ENCODE measurements at places on chromosomes 11 and 22.

DNA sequence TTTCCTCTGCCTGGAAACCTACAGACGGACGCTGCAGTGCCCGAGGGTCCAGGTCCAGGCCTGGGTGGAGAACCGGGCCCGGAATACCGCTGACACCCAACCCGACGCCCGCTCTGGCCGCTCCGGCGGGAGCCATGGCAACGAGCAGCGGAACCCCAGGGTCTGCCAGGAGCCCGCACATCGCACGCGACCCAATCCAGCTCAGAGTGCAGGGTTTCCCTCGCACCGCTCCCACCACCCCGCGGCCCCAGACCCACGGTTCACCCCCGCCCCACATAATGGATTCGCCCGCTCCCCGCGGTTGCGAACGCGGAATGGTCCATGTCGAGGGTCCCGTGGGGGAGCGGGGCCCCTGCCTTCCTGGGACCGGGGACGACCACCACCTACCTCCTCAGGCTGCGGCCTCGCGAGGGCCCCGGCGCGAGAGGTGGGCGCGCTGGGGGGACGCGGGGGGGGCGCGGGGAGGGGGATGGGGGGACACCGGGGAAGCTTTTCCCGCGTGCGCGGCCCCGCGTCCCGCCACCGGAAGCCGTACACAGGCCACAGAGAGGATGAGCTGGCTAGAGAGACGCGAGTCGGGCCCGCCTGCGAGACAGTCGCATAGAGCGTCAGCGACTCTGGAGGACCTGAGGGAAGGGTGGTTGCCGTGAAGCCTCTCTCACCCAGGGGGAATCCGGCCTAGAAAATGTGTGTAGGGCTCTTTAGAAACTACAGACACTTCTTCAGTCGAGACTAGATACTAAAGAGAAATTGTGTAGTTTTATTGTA lies at the start of gene SSRP1:
TSS of gene SSRP1 (minus strand) at position 550 of the 768 bp plus-strand sequence. CDS start 771 bp downstream, outside the sequence.
- DNase-seq: peak; percentile 75

DNA sequence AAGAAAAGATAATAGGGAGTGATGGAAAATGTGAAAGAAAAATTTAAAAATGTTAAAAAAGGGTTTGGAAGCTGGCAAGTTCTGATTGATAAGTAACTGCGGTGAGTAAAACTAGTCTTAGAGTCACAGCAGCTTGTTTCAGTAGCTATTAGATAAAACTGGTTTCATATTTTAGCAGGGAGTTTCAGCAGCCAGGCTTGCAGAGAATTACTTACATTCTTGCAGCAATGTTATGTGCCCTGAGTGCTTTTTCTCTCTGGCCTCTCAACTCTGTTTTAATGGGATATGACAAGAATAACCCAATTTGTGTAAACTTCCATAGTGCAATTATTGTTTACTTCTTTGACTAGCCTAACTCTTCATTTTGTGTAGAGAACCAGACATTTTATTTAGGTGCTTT lies 33.6 kb downstream of the PPME1 start:
- DNase-seq: no peak

- no peak for DNase-seq
Observed at GRCh38 chr22:21951931-21952465, 650 bp downstream of the PPM1F start.

DNA sequence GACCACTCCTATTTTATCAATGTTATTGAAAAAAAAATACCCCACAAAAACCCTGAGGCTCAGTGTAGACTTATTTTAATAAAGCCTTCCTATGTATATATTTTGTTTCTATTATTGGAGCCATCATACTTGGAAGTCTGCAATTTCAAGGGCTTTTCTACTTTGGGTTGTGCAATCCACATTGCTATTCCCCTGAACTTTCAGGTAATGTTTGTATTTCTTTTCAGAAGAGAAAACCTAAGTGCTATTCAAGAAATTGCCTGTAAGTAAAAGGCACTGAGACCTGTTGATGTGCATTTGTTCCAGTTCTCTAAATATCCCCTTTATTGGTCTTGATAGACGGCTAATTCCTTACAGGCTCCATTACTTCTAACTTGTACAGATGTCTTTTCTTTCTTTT lies 280.7 kb upstream of the RAG2 start:
- no peak for DNase-seq

GRCh38 chr11:112248201-112248600 lies 12.5 kb downstream of the PLET1 start:
- no peak for DNase-seq

GRCh38 chr22:33747029-33747428 lies 173.2 kb downstream of the LARGE1 start:
- no peak for DNase-seq

GRCh38 chr11:118918128-118918685 lies 7.5 kb downstream of the BCL9L start:
- no peak for DNase-seq

GRCh38 chr11:36214480-36214879 lies 74.7 kb downstream of the COMMD9 start:
- DNase-seq: no peak

- DNase-seq: no peak
Observed at GRCh38 chr11:66904055-66904454, 47.2 kb downstream of the LRFN4 start.

DNA sequence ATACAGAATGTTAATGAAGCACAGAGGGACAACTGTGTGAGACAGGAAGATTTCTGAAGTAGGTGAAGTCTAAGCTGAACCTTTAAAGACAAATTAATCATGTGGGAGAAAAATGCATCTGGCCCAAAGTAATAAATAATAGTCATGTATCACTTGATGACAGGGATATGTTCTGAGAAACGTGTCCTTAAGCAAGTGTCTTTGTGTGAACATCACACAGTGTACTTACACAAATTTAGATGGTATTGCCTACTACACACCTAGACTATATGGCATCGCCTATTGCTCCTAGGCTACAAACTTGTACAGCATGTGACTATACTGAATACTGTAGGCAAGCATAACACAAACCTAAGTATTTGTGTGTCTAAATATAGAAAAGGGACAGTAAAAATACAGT lies 112.6 kb downstream of the APOL5 start:
- DNase-seq: no peak

DNA sequence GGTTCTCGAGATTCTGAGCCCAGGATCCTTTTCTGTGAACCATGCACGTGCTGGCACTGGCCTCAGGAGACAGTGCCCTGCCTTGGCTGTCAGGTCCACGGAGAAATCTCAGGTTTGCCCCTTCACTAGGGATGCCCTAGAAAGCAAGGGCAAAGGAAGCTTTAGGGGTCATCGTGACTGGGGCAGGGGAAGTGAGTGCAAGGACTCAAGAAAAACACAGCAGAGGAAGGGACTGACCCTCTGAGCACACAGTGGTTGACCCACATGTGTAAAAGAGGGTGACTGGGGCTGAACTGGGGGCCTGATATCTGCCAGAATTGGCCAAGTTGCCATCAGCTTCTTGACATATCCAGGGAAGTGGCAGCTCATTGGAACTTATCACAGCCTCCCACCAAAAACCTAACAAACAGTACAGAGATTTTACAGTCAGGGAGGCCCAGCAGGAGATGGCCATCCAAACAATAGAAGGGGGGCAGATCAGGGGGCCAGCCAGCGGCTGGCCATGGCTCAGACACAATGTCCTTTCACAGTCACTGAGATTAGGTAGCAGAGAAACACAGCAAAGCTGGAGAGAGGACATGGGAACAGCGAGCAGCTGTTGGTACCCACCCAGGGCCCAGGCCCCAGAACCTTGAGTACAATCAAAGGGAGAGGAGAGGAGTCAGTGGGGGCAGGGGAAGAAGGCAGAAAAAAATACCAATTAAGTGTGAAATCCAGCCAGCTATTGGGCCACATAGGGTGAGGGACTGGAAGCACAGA lies 4.4 kb downstream of the TMEM121B start:
- no peak for DNase-seq

- DNase-seq: no peak
Observed at GRCh38 chr11:112928136-112928535, 33.1 kb upstream of the NCAM1 start.

DNA sequence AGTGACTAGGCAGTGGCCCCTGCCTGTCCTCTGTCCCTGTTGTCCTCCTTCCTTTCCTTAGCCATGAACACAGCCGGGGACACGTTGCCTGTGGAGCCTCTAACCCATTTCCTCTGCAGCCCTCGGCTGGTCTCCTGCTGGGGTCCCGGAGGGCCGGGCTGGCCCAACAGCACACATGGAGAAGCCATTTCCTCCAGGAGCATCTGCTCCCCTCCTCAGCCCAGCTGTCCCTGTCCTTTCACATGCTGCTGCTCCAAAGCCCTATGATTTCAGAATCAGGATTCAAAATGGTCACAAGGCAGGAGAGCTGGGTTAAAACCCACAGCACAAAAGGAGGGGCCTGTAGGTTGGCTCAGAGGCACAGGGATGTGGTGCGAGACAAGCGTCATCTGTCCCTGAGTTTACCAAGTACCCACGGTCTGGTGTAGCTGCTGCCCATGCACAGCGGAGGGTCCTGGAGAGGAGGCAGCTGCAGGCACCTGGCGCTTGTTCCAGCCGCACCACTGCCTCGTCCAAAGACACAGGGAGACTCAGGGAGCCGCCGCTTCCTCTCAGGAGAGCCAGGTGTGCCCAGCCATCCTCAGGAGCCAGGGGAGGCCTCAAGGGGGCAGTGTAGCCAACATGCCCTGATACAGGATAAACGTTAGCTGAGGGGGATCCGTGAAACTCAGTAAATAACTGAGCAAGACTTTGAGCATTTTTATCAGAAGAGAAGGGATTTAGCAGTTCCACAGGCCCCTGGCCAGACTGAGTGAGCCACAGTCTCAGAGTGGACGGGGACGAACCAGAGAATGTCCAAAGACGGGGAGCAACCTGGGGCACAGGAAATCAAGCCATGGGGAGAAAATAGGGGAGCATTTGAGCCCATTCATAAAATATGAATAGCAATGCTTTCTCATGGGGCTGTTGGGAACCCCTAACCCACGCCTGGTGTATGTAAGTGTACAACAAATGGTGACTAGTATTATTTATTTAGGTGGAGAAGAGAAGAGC lies 3.9 kb upstream of the VSIG10L2 start:
- peak; percentile 27 for DNase-seq

DNA sequence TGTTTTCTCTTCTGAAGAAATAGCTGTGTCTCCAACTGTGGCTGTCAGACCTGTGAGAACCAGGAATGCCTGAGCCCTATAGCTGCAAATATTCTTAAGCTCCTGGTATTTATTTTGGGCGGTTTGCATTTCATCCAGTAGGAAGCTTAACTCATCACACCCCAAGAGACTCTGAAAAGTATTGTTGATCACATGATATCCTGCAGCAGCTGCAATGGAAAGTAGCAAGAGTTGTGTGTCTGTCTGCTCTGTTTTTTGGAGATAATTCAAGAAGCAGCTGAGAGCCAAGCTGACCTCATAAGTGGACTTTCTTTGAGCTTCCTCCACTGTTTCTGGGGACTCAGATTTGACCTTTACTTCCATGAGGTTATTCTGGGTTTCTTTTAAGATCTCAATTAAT lies 36.4 kb upstream of the MRPL17 start:
- no peak for DNase-seq

DNA sequence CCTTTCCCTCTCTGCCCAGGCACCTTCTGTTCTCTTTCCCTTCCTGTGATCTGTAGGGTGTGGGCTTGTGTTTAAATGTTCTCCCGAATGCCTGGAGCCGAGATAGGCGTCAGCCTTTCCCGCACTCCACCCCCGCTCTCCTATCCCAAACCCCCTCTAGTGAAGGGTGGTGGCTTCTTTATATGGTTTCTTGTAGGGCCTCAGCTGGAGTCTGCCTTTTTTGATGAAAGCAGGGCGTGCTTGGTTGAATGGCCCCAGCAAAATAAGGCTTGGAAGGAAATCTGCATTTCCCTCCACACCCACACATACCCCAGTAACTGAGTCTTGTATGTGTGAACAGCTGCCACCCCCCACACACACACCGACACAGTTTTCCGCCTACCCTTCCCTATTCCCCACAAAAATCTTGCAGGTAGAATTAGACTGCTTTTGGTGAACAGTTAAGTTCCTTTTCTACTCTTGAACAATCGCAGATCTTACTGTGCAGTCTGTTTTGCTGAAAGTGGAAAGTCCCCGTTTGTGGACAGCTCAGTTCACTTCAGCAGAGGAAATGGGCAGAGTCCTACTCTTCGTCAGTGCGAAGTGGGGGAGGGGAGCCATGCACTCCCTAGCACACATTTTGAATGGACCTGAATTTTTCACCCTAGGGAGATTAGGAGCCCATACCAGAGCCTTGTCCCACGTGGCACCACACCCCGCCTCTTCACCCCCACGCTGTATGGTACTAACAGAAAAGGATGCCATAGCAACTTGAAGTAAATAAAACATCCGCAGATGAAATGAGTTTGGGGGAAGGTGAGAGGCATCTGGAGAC lies 25.5 kb upstream of the GRK2 start:
- DNase-seq: peak; percentile 58

DNA sequence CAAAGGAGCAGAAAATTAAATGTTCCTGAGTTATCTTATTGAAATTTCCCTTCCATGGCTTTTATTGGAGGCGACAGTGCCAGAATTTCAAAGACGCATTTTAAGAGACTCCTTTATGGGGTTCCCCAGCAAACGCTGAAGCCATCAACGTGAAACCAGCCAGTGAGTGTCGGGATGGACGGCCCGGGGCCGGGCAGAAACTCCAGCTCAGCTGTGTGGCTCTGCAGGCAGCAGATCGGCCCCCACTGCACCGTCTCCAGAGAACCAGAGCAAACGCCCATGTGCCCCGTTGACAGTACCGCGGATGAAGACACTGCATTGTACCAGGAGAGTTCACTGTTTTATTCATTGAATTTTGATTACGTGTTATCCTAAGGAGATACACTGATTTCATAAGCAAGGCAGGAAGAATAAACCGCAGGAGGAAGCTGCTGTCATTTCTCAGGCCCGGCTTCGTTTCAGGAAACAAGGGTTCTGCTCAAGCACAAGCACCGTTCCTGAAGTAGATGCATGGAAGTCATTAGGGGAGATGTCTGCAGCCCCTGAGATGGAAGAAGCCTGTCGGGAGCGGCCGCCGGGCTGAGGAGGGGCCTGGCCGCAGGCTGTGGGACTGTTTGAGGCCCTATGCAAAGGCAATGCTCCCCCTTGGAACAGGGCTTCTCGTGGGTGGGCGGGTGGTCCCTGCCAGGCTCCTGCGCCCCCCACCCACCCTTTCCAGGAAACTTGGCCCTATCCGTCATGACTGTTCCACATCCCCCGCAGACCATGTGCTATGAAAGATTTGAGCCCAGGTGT lies 639.7 kb downstream of the TBC1D22A start:
- DNase-seq: no peak

- no peak for DNase-seq
Observed at GRCh38 chr11:74092425-74092824, 78.4 kb downstream of the C2CD3 start.

- DNase-seq: no peak
Observed at GRCh38 chr11:35035894-35036408, 103.0 kb upstream of the CD44 start.

GRCh38 chr11:131884461-131885073 lies 514.2 kb downstream of the NTM start:
- no peak for DNase-seq

DNA sequence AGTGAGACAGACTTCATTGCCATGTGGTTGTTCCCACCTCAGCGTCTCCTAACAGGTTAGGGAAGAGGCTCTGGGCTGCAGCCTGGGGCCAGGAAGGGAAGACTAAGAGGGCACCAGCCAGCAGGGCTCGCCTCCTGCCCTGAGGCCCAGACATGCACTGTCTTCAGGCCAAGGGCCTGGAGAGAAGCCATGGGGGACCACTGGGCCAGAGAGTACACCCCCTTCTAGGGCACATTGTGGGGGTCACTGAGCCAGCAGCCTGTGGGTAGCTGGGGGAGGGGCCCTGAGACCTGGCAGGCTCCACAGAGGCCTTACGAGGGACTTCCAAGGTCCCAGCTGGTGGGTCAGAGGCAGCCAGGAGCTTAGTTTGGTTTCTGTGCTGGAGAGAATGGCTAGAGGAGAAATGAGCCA lies 25.0 kb upstream of the MYRF start:
- no peak for DNase-seq

Data from activated T-cell treated with anti-CD3 and anti-CD28 coated beads for 4 hours (primary cell).